ENCODE measurements at places on chromosomes 6 and 20.
A peak's percentile ranks its signal among the peaks of the same experiment; 100 is the strongest.

GRCh38 chr6:96809119-96809518 lies 28.2 kb downstream of the GPR63 start:
- DNase-seq: no peak

- no peak for DNase-seq
These were observed 75.4 kb upstream of the ADGRB3 start for GRCh38 chr6:68559716-68560115.

DNA sequence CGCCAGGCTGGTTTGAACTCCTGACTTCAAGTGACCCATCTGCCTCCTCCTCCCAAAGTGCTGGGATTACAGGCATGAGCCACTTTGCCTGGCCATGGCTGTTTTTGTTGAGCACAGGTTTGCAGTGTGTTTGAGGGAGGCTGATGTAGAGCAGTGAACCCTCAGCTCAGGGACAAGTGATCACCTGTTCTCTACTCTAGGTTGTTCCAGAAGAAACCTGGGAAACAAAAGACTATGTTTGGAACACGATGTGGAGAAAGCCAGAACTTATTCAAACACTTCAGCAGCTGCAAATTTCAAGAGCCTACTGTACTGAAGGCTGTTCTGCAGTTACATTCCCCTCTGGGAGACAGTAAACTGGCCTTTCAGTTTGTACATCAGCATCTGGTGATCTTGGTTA lies 4.7 kb downstream of the TULP1 start:
- no peak for DNase-seq

DNA sequence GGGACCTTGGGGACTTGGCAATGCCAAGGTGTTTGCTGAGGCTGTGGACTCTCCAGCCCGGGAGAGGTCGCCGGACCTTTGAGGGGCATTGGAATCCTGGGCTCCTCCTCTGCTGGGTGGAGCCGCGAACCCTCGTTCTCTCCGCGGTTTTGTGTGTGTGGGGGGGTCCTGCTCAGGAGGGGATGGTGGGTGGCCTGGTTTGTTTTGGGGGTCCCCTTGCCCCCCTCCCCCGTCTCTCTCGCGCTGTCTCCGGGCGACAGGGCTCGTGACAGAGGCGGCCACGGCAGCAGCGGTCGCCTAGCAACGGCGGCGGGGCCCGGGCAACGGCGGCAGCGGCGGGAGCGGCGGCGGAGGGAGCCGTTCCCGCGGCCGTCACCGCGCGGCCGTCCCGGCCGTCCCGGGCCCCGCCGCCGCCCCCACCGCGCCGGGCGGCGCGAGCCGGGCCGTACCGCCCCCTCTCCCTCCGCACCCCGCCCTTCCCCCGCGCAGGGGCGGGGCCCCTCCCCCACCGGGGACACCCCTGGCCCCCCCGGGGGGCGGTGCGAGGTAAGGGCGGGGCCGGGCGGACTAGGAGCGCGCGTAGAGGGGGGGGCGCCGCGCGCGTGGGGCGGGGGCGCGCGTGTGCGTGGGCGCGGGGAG lies 7.8 kb downstream of the SYNGAP1 start:
- DNase-seq: peak; percentile 25

GRCh38 chr20:18156045-18156444 lies 18.4 kb downstream of the KAT14 start:
- no peak for DNase-seq

GRCh38 chr6:150409576-150410066 lies 40.8 kb downstream of the IYD start:
- no peak for DNase-seq

GRCh38 chr20:41005361-41005729 lies 23.3 kb upstream of the TOP1 start:
- DNase-seq: no peak

- no peak for DNase-seq
These were observed 33.5 kb downstream of the RPP21 start for GRCh38 chr6:30378290-30378937.

DNA sequence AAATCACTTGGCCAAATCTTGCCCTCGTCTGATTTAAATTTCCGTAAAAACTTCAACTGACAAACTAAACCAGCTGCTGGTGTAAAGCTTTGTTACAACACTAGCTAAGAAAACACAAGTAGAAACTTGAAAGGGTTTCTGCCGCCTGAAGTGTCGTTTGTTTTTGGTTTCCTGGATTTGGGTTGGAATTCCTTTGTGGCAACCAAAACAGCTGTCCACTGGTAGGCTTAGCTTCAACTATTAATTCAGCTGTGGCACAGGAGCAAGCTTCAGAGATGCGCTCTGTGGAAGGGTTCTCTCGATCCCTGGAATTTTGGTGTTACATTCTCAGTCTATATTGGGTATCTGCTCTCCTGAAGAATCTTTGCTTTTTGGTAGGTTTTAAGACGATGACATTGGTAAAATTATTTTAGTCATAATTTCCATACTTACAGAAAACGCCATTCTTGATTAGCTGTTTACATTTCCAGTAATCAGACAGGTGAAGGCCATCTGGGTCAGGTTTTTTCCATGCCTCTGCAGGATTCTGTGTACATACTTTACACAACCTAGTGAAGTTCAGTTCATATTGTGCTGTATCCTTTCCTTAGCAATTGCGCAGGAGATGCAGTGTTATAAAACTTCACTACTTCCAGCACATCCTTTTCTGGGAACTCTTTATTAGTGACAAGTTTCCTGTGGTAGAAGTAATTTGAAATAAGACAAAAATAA lies 29.9 kb upstream of the SAMD3 start:
- no peak for DNase-seq

- no peak for DNase-seq
These were observed 752.6 kb upstream of the MARCKS start for GRCh38 chr6:113104541-113104940.

DNA sequence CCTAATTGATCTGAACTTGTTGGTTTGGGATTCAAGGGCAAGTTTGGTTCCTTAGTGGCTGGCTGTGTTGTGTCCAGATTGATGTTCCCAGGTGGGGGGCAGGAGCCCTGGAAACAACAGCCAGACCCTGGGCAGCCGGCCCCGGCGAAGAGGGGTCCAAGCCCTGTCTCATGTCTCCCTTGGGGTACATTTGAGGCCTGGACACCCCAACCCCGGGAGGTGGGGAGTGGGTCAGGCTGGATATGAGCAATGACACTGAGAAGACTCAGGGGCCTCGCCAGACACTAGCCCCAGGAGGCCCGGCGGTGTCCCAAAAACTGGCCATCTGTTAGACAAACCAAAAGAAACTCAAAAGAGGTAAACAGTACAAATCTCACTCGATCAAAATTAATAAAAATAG lies 79.6 kb downstream of the YTHDF1 start:
- no peak for DNase-seq

- no peak for DNase-seq
These were observed 50.4 kb upstream of the TRERF1 start for GRCh38 chr6:42502127-42502526.

DNA sequence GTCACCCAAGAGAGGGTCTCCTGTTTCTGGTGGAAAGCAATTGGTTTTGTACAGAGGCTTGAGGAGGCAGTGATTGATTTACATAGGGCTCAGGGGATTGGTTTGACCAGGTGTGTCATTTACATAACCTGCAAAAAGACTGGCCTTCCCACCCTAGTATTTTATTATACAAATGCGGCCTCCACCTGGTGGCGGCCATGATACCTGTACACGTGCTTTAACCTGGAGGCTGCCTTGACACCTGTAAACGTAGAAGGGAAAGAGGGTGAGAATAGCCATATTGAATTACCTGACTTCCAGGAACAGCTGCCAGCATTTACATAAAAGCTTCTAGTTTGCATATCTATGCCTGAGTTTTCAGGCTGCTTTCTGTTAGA lies 48.7 kb downstream of the HLA-DPB1 start:
- DNase-seq: no peak

DNA sequence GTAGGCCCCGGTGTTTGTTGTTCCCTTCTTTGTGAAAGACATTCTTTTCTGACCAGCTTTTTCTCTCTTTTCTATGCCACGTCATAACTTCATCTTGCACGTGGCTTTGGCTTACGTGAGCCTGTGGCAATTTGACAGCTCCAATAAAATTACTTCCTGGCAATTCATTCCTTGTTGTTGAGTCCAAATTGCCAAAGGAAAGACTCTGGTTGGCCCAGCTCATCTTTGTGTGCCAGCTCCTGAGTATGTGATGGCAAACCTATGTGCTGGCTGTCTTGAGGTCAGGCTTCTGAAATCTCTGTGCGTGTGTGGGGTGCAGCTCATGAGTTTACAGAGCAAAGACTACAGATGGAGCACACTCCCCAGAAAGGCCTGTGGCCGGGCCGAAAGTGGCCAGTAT lies 272.5 kb upstream of the SGK1 start:
- no peak for DNase-seq

DNA sequence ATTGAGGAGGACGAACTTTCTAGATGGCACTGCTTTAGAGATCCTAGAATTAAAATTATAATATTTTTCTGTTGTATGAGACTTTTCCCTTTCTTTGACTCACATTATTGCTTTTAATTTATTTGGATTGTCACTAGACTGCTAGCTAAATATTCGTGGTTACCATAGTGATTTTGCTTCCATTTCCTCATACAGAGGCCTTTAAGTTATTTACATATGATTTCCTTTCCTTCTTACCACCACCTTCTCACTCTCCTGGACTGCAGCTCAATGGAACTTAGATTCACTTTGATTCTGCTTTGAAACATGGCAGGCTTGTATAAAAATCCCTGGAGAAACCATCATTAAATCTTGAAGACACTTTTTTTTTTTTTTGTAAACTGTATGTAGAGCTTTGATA lies 222.9 kb downstream of the LAMA2 start:
- DNase-seq: no peak

GRCh38 chr20:33673410-33674293 lies 576 bp downstream of the NECAB3 start:
- no peak for DNase-seq

DNA sequence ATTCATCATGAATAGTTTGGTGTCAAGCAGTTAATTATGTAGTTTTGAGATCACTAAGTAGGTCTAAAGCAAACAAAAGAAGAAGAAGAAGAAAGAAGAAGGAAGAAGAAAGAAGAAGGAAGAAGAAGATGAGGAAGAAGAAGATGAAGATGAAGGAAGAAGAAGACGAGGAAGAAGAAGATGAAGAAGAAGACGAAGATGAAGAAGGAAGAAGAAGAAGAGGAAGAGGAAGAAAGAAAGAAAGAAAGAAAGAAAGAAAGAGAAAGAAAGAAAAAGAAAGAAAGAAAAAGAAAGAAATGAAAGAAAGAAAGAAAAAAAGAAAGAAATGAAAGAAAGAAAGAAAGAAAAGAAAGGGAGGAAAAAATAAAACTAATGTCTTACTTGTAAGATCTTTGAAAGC lies 9.2 kb downstream of the TMC2 start:
- no peak for DNase-seq

- no peak for DNase-seq
These were observed 30.2 kb upstream of the MRGBP start for GRCh38 chr20:62766071-62766450.

DNA sequence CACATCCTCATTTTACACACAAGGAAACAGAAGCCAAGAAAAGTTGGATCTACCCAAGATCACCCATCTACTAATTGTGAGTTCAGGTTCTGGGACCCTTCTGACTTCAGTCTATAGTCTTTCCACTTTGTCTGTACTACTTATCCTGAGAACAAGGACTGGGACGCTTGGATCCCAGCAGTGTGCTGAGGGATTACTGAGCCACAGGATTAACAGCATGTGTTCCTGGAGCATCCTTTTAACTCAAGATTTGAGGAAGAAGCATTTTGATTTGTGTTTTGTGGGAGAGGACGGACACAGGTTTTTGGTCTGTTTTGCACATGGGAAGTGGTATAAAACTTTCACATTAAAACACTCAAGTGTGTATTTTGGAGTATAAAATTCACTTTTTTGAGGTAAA lies 4.4 kb downstream of the ENPP4 start:
- DNase-seq: no peak

- no peak for DNase-seq
These were observed 440.8 kb downstream of the UTRN start for GRCh38 chr6:144725736-144726522.

- no peak for DNase-seq
These were observed 219.8 kb upstream of the STXBP5 start for GRCh38 chr6:146984251-146984924.

GRCh38 chr6:3341467-3341866 lies 82.7 kb downstream of the PSMG4 start:
- no peak for DNase-seq

DNA sequence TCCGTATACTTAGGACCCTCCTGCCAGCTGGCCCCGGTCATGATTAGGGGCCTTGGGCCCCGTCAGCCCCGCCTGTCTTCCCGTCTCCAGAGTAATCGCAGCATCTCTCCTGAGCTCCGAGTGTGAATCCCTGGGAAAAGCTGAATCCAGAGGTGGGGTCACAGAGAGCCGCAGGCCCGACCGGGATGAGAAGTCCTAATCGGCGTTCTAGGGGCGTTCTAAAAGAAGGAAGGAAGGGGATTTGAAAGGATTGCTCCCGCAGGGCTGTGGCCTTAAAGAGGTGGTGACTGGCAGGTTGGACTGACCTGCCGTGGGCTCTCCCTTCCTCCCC lies 371 bp downstream of the HMGN4 start:
- DNase-seq: no peak

DNA sequence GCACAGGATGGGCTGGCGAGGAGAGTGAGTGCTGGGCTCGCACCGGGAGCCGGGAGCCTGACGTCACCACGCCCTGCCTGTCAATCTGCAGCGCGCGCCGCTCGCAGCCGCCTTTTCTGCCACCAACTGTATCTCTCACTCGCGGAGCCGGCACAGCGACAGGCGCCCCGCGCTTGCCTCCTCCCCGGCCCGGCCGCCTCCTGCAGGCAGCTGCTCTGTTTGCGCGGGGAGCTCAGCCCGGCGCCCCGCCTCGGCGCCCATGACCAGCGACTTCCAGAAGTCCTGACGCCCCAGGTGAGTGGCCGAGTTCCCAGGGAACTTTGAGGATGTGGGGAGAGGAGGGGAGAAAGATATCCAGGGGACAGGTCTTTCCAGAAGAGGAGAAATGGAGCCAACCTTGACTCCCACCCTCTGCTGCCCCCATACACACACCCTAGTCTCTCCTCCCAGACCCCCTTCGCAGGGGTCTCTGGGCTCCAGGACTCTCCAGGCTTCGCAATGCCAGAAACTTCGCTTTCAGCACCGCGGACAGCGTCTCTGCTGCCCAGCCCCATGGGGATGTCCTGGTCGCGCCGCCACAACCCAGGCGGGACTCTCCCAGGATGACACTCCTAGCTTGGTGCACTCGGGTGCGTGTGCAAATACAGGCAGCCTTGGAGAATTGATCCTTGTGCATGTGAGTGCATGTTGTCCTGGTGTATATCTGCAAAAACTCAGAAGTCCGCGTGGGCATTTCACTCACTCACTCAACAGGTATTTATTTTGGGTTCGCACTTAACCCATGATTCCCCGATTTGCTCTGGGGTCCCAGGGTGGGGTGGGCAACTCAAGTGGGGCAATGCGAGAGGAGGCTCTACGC lies at the start of gene GPR6:
Gene GPR6 (plus strand): TSS at position 138 of the 859 bp plus-strand sequence. CDS start 802 bp downstream, outside the sequence.
- DNase-seq: peak; percentile 19

DNA sequence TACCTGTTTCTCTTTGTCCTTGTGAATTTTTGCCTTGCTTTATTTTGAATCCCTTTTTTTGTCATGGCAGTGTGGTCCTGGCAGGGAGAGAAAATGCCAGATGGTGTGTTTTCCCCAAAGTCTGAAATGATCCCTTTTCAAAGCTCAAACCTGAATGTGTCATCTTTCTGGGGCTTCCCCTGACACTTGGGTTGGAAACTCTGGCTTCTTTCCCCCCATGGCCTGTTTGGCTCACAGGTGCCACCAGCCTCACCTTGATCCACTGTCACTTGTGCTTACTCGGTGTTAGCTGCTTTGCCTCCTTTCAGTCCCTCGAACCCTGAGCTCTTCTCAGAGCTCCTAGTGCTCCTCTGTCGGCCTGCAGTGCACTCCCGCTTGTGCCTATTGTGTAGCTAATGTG lies 22.3 kb downstream of the MYBL2 start:
- no peak for DNase-seq

GRCh38 chr6:1825926-1826325 lies 216.2 kb downstream of the FOXC1 start:
- no peak for DNase-seq

GRCh38 chr6:111210194-111210728 lies 123.0 kb downstream of the SLC16A10 start:
- DNase-seq: no peak
